ENCODE measurements at places on chromosomes 6 and 20.

GRCh38 chr6:91965872-91966271 lies 1379.0 kb upstream of the MAP3K7 start:
- DNase-seq = no peak

GRCh38 chr20:63035603-63036185 lies 28.9 kb upstream of the BHLHE23 start:
- DNase-seq = no peak

DNA sequence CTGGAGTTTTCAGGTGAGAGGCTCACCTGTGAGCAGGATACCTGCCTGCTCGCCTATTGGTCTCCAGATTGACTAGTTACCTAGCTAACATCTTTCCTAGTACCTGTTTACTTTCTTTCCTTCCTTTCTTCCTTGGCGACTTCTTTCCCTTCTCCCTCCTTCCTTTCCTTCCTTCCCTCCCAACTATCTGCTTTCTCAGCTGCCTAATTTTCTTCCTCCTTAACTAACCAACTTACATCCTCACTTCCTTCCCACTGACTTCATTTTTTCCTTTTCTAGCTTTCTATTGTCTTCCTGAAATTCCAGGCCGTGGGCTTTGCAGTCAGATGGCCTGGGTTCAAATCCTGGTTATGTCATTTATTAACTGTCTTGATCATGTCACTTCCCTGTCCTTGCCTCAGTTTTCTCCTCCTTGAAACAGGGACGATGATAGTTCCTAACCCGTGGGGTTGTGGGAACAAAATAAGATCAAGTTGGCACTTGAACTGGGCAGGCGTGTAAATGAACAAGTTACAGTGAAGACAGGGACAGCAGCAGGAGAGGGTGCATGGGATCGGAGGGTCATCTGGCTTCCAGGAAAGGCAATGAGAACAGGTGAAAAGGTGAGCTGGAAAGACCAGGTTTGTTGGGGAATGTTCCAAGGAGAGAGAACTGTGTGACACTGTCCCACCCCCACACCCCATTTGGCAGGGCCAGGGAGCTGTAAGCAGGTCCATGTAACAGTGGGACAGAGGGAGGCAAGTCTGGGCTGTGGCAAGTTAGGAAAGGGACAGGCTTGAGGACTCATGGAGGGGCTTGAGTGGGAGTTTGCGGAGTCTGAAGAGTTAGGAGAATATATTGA lies 540 bp downstream of the SGK2 start:
- no peak for DNase-seq

GRCh38 chr20:21266191-21266536 lies 37.0 kb upstream of the XRN2 start:
- no peak for DNase-seq

- DNase-seq = no peak
Observed at GRCh38 chr6:44564906-44565524, 177.5 kb downstream of the CDC5L start.

GRCh38 chr20:40679184-40679583 lies 9.9 kb downstream of the MAFB start:
- DNase-seq = no peak

GRCh38 chr6:48818052-48818412 lies 645.0 kb downstream of the MMUT start:
- DNase-seq = no peak

- no peak for DNase-seq
Observed at GRCh38 chr6:119669221-119669620, 319.7 kb upstream of the MAN1A1 start.

DNA sequence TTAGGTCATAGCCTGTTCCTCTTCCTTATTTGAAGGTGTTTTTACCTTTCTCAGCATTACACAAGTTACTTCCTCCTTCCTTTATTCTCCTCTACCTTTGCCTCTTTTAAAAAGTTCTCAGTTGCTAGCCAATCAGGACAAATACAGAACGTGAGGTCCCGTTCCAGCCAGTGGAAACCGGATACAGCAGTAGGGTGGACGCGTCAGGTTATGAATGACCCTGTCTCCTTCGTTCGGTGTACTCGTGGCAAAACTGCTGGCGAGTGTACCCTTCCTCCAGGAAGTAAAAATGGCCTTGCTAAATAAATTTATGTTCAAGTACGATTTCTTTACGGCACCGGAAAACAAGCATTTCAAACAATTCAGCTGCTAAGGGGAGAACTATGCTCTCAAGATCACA lies 77.0 kb upstream of the MLN start:
- no peak for DNase-seq

GRCh38 chr6:150569161-150569560 lies 30.5 kb upstream of the PLEKHG1 start:
- no peak for DNase-seq

DNA sequence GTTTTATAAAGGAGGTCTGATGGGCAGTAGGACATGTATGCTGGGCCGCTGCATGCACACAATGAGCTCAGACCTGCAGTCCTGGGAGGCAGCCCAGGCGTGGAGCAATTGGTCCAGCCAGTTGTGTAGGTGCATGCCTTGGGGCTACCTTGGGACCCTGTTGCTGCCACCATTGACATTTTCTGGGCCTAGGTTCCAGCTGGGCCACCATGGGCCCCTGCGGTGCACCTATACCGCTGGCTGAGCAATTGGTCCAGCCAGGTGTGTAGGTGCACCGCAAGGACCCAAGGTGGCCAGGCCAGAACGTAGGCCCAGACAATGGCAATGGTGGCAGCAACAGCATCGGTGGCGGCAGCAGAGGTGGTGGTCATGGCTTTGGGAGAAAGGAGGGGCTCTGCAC lies 143.9 kb downstream of the PXDC1 start:
- DNase-seq = no peak

GRCh38 chr20:25193843-25194242 lies 1.7 kb upstream of the ENTPD6 start:
- no peak for DNase-seq

DNA sequence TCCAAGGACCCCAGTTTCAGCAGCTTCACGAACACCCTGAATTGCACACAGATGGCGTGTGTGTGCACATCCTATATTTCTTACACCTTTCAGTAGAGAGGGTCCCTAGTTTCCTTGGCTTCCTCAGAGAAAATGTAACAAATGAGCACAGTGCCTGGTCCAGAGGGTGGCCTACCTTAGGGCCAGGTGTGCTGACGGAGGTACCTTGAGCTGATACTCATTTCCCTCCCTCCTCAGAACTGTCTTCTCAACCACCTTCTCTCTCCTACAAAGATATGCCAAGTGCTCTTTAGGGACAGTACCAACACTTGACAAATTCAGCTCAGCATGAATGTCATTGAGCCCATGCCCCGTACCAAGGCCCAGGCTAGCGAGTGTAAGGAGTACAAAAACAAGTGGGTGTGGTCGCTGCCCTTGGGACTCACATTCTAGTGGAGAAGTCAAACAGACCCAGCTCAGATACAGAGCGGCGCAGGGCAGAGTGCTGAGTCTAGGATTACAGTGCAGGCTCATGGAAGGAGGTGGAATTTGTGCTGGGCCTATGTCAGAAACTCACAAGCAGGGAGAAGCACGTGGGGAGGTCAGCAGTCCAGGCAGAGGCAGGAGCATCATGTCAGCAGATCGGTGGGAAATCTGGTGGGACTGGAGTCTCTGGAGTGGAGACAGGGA lies 9.6 kb upstream of the BPHL start:
- DNase-seq = no peak

DNA sequence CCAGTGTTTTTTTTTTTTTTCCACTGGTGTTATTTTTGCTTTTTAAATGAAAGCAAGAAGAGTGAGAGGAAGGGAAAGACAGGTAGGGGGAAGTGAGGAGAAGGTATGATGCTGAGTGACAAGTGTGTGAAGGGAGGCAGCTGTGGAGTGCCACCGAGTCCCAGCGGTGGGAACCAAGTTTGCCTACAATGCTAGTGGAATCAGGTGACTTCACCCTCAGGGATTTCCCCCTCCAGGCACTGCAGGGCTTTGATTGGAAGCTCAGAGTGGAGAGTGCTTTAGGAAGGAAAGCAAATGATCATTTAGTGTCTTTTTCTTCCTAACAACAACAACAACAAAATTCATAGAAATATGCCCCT lies 120.5 kb upstream of the ENPP5 start:
- no peak for DNase-seq

DNA sequence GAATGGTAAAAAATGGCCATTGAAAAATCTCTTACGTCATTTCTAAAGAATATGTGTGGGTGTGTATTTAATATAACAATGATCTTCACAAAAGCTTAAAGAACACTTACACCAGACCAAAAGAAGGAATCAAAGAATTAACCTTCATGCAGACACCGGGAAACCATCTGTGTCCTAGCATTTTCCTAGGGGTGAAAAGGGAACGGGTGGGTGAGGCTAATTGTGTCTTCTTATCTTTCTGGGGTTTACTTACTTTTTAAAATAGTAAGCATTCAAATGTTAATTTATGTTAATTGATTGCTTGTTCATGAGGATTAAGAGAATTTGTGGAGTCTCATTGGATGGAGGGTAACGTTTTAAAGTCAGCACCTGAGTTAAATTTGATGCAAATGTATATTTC lies 47.5 kb downstream of the BMP2 start:
- DNase-seq = no peak

DNA sequence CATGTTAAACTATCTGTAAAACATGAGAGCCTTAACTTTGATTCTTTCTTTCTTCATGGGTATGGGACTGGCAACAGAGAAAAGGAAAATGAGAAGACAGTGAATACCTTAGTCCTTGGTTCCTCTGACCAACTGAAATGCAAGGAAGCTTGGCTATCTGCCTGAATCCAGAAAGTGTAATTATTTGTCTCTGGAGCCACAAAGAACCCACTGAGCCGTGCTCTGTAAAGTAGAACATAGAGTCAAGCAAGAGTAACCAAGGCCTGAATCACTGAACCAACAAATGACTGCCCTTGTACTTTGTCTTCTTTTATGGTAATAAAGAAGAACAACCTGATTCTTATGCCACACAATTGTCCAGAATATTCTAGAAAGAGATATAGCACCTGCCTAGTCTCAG lies 27.6 kb downstream of the PKHD1 start:
- DNase-seq = no peak

DNA sequence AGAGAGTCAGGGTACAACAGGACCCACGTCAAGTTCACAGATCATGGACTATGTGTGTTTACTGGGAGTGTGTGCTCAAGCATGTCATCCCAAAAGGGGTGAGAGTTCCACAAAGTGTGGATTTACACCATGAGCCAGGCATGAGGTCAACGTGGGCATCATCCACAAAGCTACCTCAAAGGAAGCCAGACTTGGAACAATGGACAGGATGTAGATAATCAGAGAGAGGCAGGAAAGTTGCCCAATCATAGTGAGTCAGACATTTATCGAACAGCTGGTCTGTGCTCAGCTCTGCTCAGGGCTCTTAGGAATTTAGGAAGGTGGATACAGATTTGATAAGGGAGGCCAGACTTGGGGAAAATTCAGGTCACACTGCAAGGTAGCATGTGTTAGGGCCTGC lies 317.2 kb upstream of the CDYL start:
- no peak for DNase-seq

DNA sequence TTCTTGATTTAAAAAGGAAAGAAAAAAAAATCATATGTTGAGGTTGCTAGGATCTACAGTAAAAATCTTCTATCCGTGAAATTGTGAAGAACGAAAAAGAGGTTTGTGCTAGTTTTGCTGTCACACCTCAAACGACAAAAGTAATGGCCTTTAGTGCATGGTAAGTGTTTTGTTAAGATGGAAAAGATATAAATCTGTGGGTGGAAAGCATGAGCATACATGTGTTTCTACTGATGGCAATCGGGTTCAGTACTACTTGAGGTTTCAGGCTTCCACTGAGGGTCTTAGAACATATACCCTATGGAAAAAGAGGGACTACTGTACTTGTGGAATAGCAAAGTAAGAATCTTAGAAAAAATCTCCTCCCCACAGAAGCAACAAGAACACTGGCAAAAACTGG lies 58.0 kb downstream of the AHI1 start:
- DNase-seq = no peak

DNA sequence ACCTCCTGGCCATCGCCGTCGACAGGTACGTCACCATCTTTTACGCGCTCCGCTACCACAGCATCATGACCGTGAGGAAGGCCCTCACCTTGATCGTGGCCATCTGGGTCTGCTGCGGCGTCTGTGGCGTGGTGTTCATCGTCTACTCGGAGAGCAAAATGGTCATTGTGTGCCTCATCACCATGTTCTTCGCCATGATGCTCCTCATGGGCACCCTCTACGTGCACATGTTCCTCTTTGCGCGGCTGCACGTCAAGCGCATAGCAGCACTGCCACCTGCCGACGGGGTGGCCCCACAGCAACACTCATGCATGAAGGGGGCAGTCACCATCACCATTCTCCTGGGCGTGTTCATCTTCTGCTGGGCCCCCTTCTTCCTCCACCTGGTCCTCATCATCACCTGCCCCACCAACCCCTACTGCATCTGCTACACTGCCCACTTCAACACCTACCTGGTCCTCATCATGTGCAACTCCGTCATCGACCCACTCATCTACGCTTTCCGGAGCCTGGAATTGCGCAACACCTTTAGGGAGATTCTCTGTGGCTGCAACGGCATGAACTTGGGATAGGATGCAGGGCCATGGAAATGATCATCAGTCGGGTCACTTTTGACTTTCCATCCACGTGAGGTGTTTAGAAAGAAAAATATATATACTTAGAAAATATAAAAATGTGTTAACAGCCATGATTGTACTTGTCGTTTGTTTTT lies 868 bp downstream of the MC3R start:
- DNase-seq = no peak

DNA sequence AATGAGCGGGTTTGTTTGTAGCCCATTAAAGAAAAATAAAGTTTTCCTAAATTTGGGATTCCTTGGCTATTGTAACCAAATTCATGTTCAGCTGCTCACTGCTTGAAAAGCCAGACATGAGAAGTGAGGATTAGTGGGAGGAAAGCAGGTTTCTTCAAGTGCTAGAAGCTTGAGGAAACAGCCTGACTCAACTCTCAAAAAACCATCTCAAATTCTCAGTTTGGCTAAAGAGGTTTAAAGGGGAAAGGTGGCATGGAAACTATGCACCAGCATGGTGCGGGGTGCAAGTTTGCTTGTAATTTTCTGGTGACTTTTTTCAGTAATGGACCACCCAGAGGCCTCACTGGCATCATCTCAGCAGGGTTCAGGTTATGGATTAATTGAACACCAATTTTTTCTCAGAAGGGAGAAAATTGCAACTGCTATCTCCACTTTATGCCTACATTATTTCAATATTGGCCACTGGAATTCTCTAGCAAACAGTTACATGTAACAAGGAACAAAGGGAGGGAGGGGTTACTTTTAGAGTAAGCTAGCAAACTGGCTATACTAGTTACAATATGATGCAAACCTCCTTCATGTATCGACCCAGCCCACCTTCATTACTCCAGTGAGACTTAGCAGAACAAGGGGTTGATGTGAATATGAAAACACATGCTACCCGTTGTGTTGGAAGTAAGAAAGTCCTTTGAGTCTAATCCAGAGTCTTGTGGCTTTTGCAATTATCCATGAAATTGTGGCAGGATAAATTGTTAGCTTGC lies 85.0 kb upstream of the IFNGR1 start:
- no peak for DNase-seq

DNA sequence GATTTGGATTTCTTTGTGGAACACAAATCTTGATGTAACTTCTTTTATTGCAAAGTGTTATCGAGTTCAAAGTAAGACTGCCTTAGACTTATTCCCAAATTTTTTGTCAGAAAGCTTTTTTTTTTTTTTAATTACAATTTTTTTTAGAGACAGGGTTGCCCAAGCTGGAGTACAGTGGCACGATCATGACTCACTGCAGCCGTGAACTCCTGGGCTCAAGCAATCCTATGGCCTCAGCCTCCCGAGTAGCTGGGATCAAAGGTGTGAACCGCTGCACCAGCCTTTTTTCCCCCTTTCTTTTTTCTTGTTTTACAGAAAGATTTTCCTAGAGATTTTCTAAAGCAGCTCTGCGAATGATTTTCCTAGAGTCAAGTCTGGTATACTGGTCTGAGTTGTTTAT lies 2.8 kb downstream of the RIOK1 start:
- no peak for DNase-seq

Measured in left forelimb (tissue), 1 donor.